Thoracic aorta (tissue), 2 donors: ENCODE measurements at places on chromosomes 13 and 19.

DNA sequence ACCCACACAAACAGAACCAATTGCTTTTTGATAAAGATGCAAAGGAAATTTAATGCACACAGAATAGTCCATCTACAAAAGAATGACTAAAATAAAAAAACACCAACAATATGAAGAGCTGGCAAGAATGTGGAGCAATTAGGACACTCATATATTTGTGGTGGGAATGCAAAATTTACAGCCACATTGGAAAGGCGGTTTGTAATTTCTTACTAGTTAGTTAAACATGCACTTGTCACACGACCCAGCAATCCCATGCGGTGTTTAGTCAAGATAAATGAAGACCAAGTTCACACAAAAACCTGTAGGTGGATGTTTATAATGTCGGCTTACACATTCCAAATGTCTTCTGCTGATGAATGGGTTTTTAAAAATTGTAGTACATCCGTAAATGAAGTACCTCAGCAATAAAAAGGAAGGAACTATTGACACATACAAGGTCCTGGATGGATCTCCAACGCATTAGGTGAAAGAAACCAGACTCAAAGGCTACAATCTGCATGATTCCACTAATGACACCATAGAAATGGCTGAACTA is 5.2 kb downstream of the GRTP1 start:
- no peaks in the 10 kb centered on the region for H3K36me3 ChIP-seq
- H3K4me3 ChIP-seq = no peak overlapping the region
- H3K4me1 ChIP-seq = no peaks in the 10 kb centered on the region

DNA sequence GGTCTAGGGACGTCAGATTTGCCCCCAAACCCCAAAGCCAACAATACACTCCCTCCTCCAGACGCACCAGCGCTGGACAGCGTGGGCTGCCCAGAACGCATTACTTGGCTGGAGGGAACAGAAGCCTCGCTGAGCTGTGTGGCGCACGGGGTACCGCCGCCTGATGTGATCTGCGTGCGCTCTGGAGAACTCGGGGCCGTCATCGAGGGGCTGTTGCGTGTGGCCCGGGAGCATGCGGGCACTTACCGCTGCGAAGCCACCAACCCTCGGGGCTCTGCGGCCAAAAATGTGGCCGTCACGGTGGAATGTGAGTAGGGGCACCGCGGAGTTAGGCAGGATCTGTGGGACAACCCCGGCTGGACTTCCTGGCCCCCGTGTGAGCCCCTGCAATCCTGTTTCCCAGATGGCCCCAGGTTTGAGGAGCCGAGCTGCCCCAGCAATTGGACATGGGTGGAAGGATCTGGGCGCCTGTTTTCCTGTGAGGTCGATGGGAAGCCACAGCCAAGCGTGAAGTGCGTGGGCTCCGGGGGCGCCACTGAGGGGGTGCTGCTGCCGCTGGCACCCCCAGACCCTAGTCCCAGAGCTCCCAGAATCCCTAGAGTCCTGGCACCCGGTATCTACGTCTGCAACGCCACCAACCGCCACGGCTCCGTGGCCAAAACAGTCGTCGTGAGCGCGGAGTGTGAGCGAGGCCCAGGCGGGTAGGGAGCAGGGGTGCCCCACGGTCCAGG is 4.0 kb downstream of the ICAM5 start:
- no peak for DNase-seq
- H3K4me3 ChIP-seq = no peak overlapping the region
- no peaks in the 10 kb centered on the region for H3K36me3 ChIP-seq
- H3K27ac ChIP-seq = no peak overlapping the region
- H3K27me3 ChIP-seq = peaks cover 36% of the 10 kb centered on the region

DNA sequence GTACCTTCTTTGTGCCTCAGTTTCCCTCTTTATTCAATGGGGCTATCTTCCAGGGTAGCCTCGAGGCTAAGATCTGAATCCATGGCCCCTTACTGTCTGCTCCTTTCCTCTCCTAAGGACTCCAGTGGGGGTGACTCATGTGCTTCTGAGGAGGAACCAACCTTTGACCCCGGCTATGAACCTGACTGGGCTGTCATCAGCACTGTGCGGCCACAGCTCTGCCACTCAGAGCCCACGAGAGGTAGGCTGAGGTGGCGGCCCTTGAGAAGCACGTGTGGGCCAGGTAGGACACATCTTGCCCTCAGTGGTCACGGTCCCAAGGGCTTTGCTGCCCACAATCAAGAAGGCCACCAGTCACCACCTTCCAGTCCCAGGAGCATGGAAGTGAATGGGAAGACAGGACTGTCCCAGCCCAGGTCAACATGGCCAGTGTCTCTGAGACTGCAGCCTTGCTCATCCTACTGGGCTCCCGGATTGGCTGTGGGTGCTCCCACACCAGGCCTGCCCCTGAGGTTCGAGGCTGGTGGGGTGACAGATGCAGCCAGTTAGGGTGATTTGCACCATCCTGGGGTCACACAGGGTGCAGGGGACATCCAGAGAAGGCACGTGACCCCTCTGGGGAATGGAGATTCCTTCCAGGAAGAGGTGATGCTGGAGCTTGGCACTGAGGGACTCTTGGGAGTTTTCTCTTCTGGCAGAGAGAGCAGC is 2.8 kb downstream of the TBC1D17 start:
- no peak overlapping the region for H3K4me3 ChIP-seq
- peaks cover 48% of the 10 kb centered on the region for H3K36me3 ChIP-seq
- peaks cover 22% of the 10 kb centered on the region for H3K4me1 ChIP-seq
- DNase-seq = no peak
- no peak overlapping the region for H3K27ac ChIP-seq
- H3K27me3 ChIP-seq = no peaks in the 10 kb centered on the region

GRCh38 chr19:945401-946252 is 19.8 kb downstream of the ARID3A start:
- H3K27me3 ChIP-seq = no peaks in the 10 kb centered on the region
- no peak overlapping the region for H3K4me3 ChIP-seq
- no peaks in the 10 kb centered on the region for H3K36me3 ChIP-seq
- H3K27ac ChIP-seq = no peak overlapping the region
- H3K4me1 ChIP-seq = peaks cover under 1% of the 10 kb centered on the region
- no peak for DNase-seq

DNA sequence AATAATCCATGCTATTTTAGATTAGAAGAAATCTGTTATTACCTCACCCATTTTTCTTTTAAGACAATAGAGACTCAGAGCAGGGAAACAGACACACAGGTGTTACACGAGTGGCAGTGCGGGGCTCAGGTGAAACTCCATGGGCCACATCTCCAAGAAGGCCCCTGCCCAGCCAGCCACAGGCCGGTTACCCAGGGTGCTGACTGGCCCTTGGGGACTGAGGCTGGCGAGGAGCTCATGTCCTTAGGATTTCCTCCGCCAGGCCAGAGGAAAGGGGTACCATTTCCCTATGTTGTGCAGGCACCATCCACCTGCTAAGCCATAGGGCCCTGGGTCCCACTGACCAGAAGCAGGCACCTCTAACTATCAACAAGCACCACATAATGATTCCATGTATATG is 10.6 kb downstream of the C19orf47 start:
- H3K4me3 ChIP-seq = no peak overlapping the region
- peaks cover 7% of the 10 kb centered on the region for H3K4me1 ChIP-seq
- H3K27me3 ChIP-seq = no peaks in the 10 kb centered on the region
- DNase-seq = no peak
